A549 treated with CpdA at 1 μM for 4 hours (cell line): ENCODE measurements at places on chromosomes 13 and 19. TPM values are rescaled to one million over a fixed set of nuclear protein-coding genes. Genes with fewer than 3 reads are reported as not detected.

Gene IGFL1
- 1.3 to 3.6 TPM (median 2.7 TPM) in 5 replicates for total RNA-seq

Gene LYPD5
- total RNA-seq, result 0.21 to 0.44 TPM (median 0.34 TPM) in 3 of 5 replicates, not detected in the others

Gene CYP4F22
- 0.06 to 0.09 TPM (median 0.07 TPM) in 3 of 5 replicates, not detected in the others for total RNA-seq

Gene TBXA2R
- total RNA-seq, result 0.54 to 0.91 TPM (median 0.74 TPM) in 5 replicates

Gene MED29
- 61.4 to 66.4 TPM (median 62.4 TPM) in 5 replicates for total RNA-seq

Gene SAE1
- total RNA-seq, result 197 to 234 TPM (median 214 TPM) in 5 replicates

Gene RFXAP
- total RNA-seq, result 0.93 to 1.3 TPM (median 1.1 TPM) in 5 replicates

Gene KRTDAP
- total RNA-seq, result not detected in 5 replicates

Gene ZNF177
- 0.36 to 1.1 TPM (median 0.92 TPM) in 5 replicates for total RNA-seq
